ENCODE measurements at places on chromosomes 16 and 17.

- DNase-seq: no peak
Observed at GRCh38 chr17:48071654-48072053, 23.5 kb downstream of the NFE2L1 start.

DNA sequence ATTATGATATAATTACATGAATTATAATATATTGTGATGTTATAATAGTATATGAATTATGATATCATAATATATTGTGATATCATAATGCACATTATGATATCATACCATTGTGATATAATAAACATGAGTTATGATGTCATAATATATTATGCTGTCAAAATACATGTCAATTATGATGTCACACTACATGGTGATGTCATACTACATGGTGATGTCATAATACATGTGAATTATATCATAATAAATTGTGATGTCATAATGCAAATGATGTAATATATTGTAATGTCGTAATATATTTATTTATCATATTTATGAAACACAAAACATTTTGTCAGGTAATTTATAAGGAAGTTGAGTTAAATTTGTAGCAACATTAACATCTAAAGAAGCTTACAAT is 1950.1 kb downstream of the TP53TG3F start:
- DNase-seq: no peak

DNA sequence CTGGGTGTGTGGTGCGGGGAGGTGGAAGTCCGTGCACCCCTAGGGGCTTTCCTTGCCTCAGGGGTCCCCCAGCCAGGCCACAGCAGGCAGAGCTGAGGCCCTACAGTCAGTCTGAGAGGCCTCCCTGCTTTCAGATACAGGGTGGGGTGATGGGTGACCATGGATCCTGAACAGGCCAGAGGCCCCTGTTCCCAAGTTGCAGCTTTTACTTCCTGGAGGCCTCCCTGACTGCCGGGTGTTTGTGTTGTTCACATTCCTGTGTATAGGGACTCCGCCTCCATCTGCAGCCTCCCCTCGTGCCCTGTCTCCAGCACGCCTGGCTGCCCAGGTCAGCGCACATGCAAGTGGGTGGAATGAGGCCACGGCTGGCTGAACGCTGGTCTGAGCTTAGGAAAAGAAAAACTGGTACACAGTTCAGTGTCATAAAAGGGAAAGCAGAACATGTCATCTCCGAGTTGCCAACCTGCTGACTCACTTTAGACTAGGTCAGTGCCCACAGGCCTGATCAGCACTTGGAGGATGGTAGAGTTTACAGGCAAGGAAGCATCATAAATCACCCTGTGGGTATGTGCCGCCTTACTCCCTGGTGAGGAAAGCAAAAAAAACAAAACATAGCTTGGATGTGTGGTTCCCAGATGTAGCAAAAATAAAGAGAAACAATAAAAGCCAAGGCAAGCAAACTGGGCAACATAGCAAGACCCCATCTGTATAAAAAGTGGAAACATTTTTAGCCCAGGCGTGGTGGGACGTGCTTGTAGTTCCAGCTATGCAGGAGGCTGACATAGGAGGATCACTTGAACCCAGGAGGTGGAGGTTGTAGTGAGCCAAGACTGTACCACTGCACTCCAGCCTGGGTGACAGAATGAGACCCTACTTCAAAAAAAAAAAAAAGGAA is 6.2 kb upstream of the SLC7A6 start:
- no peak for DNase-seq

GRCh38 chr16:84922351-84923120 is 88.8 kb downstream of the ZDHHC7 start:
- no peak for DNase-seq

DNA sequence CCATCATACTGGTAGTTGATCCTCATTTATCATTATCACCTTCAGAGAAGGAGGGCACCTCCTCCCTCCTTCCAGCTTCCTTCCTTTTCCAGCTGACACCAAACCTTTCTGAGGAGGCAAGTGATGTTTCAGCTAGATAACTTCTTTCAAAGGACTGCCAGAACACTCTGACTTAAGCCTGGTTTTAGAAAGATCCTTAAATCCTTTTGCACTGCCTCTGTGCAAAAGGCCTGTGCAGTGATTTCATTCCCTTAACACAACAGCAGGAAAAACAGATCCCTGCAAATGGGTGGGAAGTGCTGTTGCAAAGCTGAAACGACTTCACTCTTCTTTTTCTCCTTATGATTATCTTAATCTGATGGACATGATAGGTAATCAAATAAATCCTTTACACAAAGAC is 7.1 kb upstream of the KRT23 start:
- no peak for DNase-seq

GRCh38 chr16:81908466-81909262 is 102.6 kb downstream of the SDR42E1 start:
- DNase-seq: no peak

DNA sequence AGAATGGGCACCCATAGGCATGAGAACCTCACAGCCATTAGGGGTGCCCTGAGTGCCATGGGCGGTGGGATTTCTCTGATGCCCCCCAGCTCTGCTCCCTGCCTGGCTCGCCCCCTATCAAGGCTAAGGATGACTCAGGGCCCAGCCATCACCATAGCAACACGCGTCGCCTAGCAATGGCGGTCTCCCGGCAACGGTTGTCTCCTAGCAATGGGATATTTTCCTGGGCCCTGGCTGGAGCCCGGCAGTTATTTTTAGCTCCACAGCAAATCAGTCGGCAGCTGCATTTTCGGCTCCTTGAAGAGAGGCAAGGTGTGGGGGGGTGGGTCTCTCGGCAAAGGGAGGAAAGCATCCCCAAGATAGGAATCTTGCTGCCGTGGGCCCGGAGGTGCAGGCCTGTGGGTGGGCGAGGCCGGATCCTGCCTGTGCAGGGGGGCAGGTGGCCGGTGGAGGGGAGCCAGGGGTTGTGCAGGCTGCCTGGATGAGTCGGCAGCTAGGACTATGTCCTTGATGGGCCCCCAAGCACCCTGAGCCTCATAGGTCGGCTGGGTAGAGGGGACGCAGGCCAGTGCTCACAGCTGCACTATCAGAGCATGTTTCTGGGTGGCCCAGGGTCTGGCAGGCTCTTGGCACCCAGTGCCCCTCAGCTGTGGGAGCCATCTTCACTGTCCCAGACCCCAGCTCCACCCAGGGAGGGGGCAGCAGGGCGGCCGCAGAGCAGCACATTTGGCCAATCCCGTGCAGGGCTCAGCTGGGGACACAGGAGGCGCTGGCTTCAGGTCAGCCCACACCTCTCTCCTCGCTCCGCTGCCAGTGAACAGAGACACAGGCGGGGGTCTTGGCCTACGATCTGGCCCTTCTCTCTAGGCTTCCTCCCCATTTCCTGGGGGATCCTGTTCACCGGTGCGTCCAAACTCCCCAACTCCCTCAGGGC is 4.2 kb upstream of the FBXL16 start:
- DNase-seq: no peak

DNA sequence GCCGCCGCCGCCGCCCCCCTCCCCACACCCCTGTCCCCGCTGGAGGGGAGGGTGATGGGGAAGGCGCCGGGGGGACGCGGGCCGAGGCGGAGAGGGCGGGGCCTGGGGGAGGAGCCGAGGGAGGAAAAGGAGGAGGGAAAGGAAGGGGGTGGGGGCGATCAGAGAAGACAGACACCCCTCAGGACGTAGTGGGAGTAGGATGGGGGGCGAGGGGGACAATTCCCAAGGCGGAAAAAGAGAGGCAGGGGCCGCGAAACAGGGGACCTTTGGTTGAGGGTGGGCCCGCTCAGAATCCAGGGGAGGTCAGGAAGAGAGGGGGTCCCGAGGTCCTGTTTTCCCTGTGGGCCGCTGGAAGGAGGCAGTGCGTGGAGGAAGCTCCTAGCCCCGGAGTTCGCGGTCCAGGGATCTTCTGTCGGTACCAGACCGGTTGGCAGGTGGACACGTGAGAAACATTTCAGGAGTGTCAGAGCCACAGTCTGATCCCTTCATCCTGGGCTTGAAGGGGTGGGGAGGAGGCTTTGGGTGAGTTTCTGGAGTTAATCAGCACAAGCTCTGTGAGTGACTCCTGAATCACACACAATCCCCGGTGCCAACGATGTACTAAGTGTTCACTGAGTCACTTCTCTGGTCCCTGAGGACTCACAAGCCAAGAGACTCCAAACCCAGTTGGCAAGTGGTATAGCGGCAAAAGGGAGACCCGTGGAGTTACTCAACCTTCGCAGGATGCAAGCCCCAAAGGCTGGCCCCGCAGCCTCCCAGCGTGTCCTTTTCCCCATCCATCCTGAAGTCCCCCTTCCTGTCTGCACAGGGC is at the start of gene XYLT1:
Gene XYLT1 (minus strand): TSS at position 53 of the 811 bp plus-strand sequence. CDS start 164 bp downstream, outside the sequence.
- DNase-seq: peak; percentile 22

DNA sequence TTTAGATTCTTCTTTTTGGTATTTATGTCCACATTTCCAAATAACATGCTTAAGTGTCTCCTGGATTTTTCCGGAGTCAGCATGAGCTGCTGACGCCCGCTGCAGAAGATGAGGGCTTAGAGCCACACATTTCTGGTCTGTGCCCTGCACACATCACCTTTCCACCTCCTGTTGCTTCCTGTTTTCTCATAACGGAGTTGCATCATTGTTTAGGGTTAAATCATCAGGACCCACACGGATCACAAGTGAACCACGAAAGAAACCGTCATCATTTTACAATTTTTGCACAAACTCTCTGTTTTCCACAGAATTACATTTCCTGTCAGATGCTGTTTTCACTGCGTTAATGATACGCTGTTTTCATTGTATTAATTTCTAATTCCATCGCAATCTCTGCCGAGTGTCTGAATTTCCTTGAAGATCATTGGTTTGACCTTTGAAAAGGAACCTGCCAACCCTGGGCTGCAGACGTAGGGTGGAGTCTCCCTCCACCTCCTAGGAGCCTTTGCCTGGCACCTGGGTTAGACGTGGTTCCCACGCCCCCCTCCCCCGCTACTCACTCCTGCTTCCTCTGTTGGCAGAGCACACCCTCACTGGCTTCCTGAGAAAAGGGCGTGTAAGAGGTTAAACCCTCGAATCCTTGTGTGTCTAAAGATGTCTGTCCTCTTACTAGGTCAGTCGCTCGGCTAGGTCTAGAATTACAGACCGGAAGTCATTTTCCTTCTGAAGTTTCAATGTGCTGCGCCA is 68.2 kb downstream of the RNF213 start:
- no peak for DNase-seq

DNA sequence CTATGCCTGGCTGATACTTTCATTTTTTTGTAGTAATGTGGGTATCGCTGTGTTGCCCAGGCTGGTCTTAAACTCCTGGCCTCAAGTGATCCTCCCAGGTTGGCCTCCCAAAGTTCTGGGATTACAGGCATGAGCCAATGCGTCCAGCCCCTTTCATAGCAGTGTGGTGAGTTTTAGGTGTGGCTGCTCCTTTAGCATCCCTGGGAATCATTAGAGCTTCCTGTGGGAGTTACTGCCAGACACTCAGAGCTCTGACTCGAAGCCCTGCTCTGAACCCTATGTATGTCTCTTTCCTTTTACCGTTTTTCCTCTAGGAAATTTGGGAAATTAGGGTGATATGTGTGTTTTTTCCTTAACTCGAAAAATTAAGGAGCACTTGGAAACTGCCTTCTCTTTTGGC is 44.5 kb downstream of the NDE1 start:
- no peak for DNase-seq

DNA sequence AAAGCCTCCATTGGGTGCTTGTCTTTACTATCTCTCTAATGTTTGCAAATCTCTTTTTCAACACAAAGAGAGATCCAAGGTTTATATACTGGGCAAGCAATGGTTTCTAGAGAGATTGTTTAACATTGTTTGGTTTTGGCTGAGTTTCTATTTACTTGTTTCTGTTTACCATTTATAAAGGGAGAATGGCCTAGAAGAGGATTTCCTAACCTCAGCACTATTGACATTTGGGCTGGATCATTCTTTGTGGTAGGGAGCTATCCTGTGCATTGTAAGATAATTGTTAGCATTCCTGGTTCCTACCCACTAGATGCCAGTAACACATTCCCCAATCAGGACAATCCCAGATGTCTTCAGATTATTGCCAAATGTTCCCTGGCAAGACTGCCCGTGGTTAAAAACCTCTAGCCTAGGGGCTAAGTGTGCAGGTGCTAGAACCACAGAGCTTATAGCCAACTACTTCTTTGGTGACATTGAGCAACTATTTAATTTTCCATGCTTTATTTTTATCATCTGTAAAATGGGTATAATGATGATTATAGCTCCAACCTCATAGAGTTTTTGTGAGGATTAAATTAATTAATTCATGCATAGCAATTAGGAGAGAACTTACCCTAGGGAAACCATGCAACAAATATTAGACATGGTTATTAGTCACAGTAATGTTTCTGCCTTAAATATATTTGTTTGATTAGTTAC is 413.9 kb upstream of the MAF start:
- DNase-seq: no peak

DNA sequence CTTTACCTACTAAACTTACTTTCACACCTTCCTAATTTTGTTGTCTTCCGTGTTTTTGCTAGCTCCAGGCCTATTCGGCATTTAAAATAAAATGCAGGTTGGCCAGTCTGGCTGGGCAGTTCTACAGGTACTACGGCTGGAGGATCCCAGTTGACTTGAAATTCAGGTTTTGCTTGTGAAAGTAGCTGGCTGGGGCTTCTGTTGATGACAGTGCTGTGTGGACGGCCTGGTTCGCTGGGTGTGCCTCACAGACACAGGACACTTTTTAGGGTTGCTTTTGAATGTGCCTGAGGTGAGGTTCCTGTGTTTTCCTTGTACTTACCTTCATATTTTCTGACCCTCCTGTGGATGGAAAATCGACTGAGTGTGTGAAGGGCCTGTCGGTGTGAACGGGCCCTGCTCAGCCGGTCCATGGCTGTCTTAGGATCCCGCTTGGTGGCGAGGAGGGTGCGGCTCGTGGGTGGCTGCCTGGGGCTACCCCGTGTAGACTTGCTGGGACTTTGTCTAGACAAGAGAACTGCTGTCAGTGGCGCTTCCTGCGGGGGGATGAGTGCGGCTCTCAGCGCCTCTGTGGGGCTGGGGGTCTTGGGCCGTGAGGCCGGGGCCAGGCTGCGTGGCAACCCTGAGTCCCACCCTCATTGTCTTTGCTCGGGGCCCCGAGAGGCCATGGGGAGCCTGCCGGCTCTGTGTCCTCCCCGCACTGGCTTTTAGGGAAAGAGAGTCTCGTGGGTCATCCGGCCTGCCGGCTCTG is 18.7 kb upstream of the ZNF750 start:
- DNase-seq: peak; percentile 46

- no peak for DNase-seq
Observed at GRCh38 chr16:46822270-46822669, 8.7 kb downstream of the C16orf87 start.

DNA sequence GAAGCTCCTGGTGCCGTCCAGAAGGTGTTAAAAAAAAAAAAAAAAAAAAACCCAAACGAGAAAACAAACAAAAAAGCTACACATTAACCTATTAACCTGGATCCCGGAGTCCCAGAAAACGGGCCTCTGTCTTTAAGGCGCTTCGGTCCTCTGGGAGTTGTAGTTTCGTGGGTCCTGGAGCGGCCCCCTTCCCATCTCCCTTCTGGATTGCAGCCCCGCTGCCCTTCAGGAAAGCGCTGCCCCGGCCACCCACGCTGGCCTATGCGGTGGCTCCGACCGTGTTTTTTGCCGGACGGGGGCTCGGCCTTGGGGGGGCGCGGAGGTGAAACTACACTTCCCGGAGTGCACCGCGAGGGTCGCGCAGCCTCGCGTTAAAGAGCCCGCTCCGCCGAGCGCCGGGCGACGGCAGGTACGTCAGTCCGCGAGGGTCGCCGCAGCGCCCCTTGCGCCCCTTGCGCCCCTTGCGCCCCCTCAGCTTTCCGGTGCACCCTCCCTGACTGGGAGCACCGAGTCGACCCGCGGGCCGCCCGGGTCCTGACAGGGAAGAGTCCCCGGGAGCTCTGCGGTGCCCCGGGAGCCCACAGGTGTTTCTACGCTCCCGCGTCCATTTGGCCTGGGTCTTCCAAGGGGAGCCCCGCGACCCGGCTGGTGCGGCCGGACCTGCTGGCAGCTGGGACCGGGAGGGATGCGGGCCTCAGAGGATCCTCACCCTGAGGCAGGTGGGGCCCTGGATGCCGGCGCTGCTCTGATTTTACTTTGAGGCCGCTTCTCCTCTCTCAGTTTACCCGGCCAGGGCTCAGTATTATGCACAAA is at the start of gene FCSK:
Gene FCSK (plus strand): TSS at position 374 of the 813 bp plus-strand sequence. CDS start 8,596 bp downstream, outside the sequence.
- DNase-seq: peak; percentile 43

Measured in activated gamma-delta T cell (primary cell).